ENCODE measurements at places on chromosomes 7 and 10. TPM values are rescaled to one million over a fixed set of nuclear protein-coding genes. Genes with fewer than 3 reads are reported as not detected.

COL17A1 gene
- total RNA-seq = 2.1 TPM

CALML5 gene
- total RNA-seq = not detected

CALD1 gene
- total RNA-seq = 87.3 TPM

RBP4 gene
- total RNA-seq = 7.5 TPM

COBL gene
- 4.7 TPM for total RNA-seq

LIPJ gene
- not detected for total RNA-seq

LRRC18 gene
- not detected for total RNA-seq

HGF gene
- total RNA-seq = not detected

IFIT2 gene
- 3.6 TPM for total RNA-seq

ATE1 gene
- 21.4 TPM for total RNA-seq

CALCR gene
- total RNA-seq = not detected

SPDYE11 gene
- total RNA-seq = not detected

HMX2 gene
- total RNA-seq = 0.15 TPM

COL28A1 gene
- total RNA-seq = 0.99 TPM

ANKRD2 gene
- total RNA-seq = 4.4 TPM

TRIL gene
- total RNA-seq = not detected

PPIA gene
- total RNA-seq = 4,931 TPM

METTL27 gene
- 9.8 TPM for total RNA-seq

MKX gene
- total RNA-seq = not detected

EPHB4 gene
- total RNA-seq = 44.6 TPM

ZNF32 gene
- total RNA-seq = 18.5 TPM

ADRB1 gene
- total RNA-seq = 0.98 TPM

RELN gene
- total RNA-seq = not detected

CTAGE4 gene
- total RNA-seq = not detected

KLF14 gene
- total RNA-seq = 0.05 TPM

OR2A7 gene
- not detected for total RNA-seq

CUEDC2 gene
- 60.2 TPM for total RNA-seq

OR2A5 gene
- not detected for total RNA-seq

FBXL13 gene
- 0.19 TPM for total RNA-seq

IGF2BP3 gene
- 23.8 TPM for total RNA-seq

TFEC gene
- total RNA-seq = not detected

RGS10 gene
- 53.3 TPM for total RNA-seq

CUL1 gene
- total RNA-seq = 63.6 TPM

BAMBI gene
- total RNA-seq = 18.8 TPM
